ENCODE measurements at places on chromosomes 11 and 22.

DNA sequence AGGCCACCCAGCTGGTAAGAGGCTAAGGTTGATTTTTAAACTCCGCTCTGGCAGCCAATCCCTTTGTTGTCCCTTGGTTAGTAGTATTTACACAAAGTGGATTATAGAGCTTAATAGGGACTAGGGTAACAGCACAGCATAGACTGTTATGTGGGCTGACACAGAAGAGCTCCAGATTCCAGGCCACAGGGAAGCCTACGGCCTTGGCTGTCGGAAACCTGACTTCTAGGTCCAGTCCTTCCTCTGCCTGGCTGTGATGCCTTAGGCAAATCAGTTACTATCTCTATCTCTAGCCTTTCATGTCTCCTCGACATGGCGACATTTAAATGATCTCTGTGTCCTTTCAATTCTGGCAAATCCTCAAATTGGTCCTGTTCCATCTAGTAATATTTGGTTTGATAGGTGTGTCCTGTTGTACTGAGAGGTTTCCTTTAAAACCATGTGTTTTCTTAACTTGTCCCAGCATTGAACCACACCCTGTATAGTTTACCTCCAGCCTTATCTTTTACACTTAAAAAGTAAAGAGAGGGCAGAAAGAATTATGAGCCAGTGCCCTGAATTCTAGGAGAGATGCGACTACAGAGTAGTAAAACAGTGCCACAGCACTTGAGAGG lies 4.2 kb downstream of the MMP1 start:
- DNase-seq = no peak

- no peak for DNase-seq
Measured at GRCh38 chr22:47056361-47056760, 293.9 kb downstream of the TBC1D22A start.

DNA sequence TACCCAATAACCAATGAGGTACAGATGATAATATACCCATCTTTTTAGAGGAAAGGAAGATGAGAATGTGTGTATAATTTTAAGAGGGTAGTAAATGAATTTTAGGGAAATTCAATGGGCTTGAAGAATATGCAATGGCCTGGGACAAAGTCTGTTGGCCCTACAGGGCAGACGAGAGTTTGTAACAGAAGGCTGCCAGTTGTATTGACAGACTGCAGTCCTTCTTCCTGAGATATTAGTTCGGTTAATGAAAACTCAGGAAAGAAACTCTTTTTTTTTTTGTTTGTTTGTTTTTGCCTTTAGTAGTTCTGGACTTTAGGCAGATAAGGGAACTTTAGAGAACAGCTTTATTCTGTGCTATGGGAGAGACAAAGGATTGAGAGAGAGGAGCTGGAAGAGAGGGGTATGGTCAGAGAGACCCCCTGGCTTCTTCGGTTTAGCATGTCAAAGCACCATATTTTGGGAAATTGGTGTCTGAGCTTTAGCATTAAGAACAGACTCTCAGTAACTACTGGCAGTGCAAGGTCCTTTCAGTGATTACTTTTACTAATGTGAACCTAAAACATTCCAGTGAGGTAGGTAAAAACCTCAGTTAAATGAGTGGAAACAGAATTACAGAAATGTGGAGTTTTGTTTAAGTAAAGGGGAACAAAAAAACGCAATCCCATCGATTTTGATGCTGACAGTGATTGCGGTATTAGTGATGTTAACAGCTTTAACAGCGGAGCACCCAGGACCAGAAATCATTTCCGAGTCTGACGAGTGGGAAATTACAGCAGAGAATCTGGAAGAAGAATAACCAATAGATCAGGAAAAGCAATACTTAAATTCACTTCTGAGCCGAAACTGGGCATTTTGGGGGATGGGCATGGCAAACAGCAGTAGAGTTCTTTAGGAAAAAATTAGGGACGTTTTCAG lies 644 bp upstream of the NAALAD2 start:
- no peak for DNase-seq

DNA sequence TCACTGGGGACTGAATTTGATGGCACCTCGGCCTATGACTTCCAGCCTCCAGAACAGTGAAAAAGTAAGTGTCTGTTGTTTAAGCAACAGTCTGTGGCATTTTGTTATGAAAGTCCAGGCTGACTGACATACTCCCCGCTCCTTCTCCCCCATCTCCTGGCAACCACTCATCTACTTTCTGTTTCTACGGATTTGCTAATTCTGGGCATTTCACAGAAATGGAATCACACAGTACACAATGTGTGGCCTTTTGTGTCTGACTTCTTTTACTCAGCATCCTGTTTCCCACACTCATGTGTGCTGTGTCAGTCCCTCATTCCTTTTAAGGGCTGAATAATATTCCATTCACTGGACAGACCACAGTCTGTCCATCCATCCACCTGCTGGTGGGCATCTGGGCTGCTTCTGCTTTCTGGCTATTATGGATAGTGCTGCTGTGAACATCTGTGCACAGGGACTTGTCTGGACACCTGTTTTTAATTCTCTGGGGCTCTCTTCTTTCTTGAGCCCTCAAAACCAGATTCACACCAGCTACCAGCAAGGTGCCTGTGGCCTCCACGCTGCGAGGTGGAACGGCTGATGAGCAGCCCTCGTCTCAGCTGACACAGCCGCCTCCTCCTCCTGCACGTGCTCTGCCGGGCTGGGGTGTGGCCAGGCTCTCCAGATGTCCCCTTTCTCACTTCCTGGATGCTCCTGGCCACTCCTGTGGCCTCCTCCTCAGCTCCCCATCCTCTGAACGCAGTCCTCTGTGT lies 333.1 kb downstream of the CTTN start:
- DNase-seq = no peak

GRCh38 chr22:31968022-31968421 lies 23.7 kb downstream of the YWHAH start:
- no peak for DNase-seq

DNA sequence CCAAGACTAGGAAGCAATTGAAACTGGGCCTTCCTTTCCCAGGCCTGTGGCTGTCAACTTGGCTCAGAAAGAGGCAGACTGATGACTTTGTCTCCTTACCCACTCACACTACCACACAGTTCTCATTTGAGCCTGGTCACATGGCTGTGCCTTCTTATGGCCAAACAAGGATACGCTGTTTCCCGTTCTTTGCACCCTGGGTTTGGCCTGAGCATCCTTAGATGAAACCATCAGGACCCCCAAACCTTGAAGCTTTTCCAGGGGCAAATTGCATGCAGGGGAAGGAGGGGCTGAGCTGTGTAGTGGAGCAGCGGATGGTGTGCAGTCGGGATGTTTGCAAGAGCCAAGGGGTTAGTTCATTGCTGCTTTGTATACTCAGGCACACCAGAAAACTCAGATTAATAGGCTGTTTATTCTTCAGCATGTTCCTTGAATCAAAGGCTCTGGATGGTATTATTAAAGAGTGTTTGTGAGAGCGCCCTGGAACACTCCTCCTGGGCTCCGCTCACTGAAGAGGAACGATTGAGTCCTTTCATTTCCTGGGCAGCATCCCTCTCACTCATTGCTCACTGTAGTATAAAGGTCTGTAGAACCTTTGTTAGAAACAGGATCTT lies 69.8 kb downstream of the ARFGAP2 start:
- no peak for DNase-seq

- DNase-seq = no peak
Measured at GRCh38 chr11:12232160-12232559, 121.8 kb downstream of the MICAL2 start.

DNA sequence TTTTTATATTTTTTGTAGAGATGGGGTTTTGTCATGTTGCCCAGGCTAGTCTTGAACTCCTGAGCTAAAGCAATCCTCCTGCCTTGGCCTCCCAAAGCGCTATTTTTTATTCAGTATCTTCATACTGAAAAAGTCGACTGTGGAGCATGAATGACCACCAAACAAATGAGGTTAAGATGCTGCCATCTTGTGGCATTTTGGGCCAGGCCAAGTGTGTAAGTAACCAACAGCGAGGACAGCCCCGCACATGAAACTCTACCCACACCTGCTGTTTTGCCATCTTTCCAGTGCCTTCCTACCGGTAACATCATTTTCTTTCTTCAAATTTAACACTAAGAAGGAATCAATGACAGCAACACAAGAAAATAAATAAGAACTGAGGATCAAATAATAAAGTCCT lies 32.2 kb upstream of the AQP11 start:
- no peak for DNase-seq

DNA sequence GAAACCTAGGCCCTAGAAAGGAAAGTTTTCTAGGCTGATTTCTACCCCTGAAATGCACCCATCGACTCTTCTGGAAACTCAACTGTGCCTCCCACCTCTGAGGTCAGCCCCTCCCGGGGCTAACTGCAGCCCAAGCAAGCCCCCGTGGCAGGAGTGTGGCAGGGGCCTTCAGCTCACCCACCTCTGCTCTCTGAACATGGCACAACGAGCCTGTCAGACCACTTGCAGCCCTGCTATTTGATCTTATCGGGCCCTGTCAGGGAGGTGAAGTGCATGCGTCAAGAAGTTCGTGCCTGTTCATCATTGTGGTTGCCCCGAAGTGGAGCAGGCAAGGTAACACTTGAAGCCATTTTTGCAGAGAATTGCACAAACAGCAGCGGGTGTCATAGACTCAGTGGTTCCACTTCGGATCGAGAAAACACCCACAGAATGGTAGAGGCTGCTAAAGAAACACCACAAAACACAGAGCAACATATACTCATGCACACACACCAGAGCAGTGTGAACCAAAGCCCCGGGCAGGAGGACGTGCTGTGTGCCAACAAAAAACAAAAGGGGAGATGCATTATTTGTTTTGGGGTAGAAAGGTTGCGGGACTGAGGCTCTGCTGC lies 262.7 kb downstream of the ETS1 start:
- no peak for DNase-seq

DNA sequence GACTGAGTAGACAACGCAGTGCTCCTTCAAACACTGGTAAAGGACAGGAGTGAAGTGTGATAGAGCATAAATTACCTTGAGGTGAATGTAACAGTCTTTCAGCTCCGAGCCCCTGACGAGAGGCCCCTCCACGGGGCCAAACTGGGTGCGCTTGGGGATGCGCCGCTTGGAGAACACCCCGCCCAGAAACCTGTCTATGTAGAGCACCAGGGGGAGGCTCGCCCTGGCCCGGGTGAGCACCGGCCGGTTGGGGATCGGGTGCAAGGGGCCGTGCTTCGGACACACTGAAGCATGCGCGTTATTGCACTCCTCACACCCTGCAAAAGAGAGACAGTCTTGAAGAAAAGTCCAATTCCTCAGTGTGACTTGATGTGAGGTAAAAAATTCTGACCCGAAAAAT lies 49.3 kb upstream of the NFRKB start:
- DNase-seq = no peak

- DNase-seq = peak; percentile 67
Measured at GRCh38 chr11:60840470-60841430, 1.2 kb upstream of the CCDC86 start.

GRCh38 chr22:31945443-31945855 lies 1.1 kb downstream of the YWHAH start:
- DNase-seq = no peak

DNA sequence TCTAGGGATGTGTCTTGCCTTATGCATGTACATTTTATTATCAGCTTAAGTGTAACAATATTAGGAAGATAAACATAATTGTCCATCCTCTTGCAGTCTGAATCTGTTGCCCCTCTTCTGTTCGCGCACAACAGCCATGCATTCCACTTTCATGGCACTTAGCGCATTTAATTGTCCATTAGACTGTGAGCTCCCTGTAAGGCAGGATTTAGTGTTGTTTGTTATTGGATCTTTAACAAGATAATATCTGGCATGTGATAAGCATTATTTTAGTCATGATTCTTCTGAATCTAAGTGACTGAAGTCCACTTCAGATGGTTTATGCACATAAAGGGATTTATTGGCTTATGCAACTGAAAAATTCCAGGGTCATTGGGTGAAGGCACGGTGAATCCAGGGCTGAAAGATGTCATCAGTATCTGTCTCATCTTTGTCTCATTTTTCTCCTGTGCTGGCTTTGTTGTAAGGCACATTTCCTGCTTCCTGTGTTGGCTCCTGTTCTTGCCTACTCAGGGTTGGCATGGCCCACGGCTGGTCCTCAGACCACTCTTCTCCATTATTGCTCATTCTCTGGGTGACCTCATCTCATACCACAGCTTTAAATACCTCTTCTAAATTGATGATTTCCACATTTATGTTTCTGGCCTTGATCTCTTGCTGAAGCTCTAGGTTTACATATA lies 37.6 kb downstream of the ATXN10 start:
- peak; percentile 49 for DNase-seq

DNA sequence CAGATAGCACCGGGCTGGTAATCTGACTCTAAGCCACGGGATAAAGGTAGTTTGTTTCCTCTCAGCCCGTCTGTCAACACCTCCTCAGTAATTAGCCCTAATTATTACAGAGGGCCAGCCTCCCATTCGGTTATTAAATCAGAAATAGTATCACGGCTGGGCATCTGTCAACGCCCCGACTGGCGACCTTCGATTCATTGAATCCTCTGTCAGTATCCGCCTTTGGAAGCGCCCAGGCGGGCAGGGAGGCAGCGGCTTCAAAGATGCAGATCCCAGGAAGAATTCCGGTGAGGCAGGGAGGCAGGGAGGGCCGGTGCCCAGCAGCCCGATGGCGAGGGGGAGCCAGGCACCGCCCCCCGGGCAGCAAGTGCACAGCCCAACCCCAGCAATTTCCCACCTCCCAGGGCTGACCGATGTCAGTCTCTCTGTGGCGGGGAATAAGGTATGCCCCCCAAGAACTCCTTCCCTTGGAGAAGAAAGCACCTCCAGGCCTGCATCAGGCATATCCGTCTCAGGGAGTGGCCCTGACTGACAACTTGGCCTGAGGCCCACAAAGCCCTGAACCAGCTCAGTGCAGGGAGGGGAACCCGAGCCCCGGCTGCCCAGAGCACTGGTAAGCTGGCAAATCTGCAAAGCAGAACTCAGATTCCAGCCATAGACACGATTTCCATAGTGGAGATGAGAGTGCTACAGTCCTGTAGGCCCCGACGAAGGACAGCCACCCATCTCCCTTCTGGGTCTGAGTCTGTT lies 11.4 kb downstream of the GNB1L start:
- no peak for DNase-seq

DNA sequence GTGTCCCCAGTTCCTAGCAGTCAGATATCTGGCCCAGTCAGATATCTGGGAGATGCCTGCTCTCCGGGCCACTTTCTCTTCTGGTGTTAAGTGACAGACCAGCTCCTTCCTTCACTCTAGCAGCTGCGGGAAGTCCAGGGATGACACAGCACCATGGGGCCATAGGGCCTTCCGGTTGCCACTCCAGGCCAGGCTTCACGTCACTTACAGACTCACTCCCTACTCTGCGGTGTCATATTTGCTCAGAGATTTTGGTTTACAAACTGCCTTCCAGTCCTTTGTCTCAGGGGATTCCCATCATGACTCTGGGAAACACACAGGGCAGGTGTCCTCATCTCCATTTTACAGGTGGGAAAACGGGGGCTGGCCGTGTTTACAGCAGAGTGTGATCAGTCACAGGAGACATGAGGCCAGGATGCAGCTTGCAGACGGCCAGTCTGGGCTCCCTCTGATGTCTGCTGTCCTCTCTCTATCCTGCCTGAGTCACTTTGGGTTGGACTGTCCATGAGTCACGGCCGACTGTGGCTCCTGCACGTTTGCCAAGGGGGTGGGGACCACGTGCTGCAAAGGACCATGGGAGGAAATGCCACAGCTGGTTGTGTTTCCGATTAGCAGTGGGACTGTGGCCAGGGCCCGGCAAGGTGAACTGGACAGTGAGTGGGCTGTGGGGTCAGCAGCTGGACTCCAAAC lies 8.2 kb upstream of the TBC1D22A start:
- peak; percentile 92 for DNase-seq
